SK-N-SH (cell line): ENCODE measurements at places on chromosomes 13 and 19.

DNA sequence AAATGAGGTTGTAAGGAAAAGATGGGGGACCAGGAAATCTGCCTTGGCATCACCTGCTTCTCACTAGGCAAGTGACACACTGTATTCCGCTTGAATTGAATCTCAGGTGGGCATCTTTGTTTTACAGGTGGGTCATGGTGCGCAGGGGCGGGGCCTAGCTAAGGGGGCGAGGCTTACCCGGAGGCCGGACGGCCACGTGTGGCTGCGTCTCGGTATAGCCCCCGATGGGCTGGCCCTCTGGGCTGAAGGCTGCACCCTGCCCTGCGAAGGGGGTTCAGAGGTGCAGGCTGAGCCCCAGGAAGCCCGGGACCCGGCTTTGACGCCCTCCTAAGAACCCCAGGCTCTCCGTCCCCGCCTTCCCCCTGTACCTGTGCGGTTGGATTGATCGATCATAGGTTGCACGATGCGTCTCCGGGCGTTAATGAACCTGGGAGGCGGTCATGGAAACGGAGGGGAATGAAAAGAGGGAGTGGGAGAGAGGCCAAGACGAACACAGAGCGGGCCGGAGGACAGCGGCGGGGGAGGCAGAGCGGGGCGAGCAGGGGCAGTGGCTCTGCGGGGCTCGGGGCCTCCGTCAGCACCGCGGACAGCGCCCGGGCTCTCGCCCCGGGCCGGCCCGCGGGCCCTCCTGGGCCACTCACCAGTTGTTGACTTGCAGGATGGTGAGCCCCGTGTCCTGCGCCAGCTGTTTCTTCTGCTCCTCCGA lies 12.5 kb downstream of the MEIS3 start:
- DNase-seq, result no peak

GRCh38 chr19:752652-753517 lies 2.0 kb downstream of the MISP start:
- DNase-seq, result no peak

GRCh38 chr19:15091918-15092753 lies 10.1 kb downstream of the OR1I1 start:
- DNase-seq, result peak; percentile 50

DNA sequence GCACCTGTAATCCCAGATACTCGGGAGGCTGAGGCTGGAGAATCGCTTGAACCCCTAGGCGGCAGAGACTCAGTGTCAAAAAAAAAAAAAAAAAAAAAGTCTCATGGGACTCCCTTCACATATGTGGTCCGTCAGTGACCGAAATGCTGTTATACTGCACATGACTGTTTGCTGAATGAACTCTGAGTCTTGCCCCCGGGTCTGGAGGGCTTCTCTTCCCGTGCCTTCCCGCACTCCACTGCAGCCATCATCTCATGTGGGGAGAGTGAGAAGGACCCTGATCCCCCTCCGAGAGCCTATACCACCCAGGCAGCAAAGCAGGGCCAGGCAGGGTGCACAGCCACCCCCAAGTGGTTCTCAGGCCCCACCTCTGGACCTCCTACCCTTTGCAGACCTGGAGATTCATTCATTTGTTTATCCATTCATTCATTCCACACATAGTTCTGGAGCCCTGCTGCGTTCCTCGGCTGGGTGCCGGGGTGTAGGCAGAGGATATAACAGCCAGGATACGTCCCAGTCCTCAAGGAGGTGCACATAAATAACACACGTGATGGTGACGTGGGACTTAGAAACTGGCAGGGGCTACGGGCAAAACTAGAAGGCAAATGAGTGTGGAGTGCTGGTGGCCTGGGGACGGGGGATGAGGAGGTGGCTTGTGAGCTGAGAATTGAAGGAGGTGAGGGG lies 14.2 kb downstream of the NDUFA11 start:
- peak; percentile 38 for DNase-seq

DNA sequence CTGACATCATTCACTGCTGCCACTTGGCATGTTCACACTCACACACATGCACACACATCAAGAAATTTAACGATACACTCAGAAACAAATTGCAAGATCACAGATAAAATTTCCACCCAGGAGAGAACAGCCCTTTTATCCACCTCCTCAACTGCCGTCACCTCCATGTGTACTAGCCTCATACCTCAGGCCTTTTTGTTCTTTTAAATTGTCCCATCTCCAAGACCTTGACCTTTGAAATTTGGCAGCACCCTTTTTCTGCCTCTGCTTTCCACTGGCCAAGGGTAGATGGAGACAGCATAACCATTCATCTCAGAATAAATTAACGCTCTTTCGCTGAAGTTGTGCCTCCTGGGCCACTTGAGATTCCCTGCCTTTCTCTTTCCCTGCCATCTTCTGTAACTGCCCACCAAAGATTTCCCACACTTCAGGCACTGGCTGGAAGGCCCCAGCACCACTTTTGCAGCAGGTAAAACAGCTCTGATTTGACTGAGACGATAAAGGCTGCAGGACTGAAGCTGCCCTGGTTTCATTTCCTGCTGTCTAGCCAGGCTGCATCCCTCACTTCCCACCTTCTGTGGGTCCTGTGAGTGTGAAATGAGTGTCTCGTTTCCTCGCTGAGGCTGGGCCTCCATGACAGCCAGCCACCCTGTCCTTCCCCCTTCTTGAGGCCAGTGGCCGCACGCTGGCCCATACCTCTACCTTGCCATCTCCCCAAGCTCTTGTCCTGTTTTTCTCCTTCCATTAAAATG lies 39.3 kb downstream of the MBNL2 start:
- DNase-seq, result no peak

DNA sequence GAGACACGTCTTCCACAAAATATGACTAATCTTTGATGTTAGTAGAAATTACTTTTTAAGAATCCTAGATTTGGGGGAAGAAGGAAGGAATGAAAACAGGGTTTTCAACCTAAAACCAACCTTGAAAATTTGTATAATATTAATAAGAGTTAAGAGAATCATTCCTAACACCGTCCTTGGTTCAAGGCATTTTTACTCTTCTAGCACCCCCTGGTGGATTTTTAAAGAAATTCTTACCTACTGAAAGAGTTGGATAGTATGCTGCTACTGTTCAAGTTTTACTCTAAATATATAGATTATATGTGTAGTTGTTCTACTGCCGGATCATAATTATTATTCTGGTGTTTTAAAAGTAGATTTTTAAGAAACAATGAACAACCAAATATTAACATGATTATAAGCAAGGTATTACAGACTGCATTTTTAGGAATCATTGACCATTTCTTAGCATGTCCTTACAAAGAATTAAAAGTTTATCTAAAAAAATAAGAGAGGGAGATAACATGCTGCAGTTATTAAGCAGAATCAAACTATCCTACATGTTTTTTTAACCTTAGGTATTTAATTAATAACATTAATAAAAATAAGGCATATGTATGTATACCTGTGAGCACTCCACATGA lies 7.4 kb upstream of the SLITRK6 start:
- DNase-seq, result peak; percentile 17

DNA sequence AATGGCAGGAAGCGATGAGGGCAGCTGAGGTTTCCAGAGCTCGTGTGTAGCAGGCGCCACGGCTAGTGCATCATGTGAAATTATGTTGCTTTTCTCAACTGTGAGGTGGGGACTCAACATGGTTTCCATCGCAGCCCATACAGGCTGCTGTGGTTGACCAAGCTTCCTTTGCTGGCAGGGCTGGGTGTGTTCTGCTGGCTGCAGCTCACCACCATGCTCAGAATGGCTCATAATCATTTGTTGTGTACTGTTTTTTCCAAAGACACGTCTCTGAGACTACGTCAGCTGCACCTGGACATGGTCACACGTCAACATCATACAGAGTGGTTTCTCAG lies 16.1 kb upstream of the RASA3 start:
- DNase-seq, result peak; percentile 16

- DNase-seq, result no peak
Measured at GRCh38 chr19:48246101-48246500, 9.6 kb downstream of the CARD8 start.

- no peak for DNase-seq
Measured at GRCh38 chr13:51096131-51096530, 14.9 kb downstream of the C13orf42 start.

GRCh38 chr13:44680746-44681355 lies 104.7 kb upstream of the TSC22D1 start:
- no peak for DNase-seq

GRCh38 chr19:46111376-46111775 lies 13.1 kb downstream of the IGFL3 start:
- DNase-seq, result no peak

DNA sequence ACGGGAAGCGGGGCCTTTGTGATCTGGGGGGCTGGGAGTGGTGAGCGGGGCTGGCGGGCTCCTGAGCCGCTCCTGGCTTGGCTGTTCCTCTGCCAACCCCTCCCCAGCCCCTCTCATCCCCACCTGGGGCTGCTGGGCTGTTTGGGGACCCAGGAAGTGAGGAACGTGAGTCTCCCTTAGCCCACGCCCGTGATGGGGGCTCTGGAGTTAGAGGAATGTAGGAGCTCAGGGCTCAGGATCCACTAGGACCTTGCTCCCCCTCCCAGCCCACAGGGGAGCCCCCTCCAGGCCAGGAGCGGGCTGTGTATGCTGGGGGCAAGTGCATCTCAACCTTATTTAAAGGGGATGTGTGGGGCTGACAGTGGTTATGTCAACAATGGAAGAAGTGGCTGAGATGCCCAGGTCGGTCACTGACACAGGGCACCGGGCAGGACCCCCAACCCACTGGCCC lies 134.1 kb downstream of the URI1 start:
- DNase-seq, result no peak

GRCh38 chr19:3669947-3670795 lies 30.1 kb downstream of the PIP5K1C start:
- no peak for DNase-seq

DNA sequence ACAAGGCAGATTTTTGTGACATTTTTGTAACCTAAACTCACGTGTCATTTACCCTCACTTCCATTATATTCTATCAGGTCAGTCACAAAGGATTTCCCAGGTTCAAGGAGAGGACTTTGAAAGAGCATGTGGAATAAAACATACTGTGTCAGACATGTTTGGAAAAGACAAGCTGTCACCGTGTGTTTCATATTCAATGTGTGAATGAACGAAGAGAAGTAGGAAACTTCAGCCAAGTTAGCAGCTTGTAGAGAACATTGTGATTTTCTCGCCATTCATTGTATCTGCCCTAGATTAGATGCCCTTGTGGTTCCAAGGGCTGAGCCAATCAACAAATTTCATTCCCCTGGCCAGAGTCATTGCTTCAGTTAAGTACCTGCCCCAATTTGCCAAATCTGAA lies 2288.9 kb upstream of the PCDH20 start:
- no peak for DNase-seq

- peak; percentile 70 for DNase-seq
Measured at GRCh38 chr19:53394522-53394973, 401 bp upstream of the ZNF765 start.

DNA sequence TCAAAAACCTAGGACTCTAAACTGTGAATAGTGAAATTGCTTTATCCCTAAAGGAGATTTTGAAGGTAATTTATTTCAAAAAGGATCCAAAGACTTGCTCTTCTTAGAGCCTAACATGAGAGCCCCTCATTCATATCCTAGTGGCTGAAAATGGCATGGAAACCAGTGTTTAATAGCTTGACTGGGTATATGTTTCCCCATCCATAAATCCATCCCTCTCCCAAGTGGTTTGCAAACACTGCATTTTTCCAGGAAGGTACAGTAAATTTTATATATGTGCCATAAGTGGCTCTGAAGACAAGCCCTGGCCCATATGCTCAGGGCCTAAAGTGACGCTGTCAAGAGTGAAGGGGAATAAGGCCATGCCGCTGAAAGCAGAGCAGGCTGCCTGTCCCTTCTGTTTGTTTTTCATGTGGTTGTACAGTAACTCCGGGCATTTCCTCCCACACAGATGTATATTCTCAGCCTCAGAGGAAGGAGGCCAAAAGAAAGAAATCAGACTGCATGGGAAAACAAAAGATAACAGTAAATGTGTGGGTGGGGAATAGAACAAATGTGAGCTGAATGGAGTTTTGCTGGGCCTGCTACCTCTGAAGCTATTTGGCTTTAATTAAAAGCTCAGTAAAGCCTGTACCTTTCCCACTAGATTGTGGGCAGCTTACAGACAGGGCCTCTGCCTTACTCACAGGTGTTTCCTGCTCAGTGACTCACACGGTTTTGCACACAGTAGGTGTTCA lies 181.9 kb downstream of the PCDH9 start:
- no peak for DNase-seq

- peak; percentile 59 for DNase-seq
Measured at GRCh38 chr19:54266133-54266532, 9.1 kb upstream of the LILRB5 start.

GRCh38 chr13:40149611-40150274 lies 494.3 kb downstream of the COG6 start:
- DNase-seq, result no peak

GRCh38 chr19:18443406-18443805 lies 5.5 kb upstream of the ISYNA1 start:
- DNase-seq, result no peak

GRCh38 chr13:87042946-87043345 lies 628.2 kb upstream of the SLITRK5 start:
- DNase-seq, result no peak

DNA sequence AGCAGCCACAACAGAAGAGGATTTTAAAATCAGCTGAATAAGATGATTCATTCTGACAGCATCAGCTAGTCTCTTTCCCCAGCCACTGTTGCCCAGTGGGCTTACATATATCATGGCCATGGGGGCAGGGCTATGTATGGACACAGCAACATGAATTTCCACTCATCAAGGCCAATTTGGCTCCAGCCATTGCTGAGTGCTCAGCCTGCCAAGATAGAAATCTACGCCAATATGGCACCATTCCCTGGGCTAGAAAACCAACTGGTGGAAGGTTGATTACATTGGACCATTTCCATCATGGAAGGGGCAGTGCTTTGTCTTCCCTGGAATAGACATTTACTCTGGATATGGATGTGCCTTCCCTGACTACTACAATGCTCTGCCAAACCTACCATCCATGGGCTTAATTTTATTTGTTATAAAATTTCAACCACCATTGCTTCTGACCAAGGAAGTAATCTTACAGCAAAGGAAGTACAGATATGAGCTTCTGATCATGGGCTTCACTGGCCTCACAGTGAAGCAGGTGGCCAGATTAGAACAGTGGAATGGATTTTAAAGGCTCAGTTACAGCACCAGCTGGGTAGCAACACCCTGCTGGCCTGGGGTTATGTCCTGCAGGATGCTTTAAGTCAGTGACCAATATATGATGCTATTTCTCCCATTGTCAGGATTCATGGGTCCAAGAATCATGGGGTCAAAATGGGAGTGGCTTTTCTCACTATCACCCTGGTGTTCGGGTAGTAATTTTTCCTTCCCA lies 9.8 kb upstream of the ALOX5AP start:
- no peak for DNase-seq

- peak; percentile 44 for DNase-seq
Measured at GRCh38 chr19:38263689-38264485, 486 bp upstream of the SPINT2 start.

- no peak for DNase-seq
Measured at GRCh38 chr19:16309643-16310042, 15.0 kb upstream of the KLF2 start.
